ENCODE measurements at places on chromosomes 1 and 21.

GRCh38 chr1:222905151-222905550, 90.3 kb downstream of the DISP1 start:
- DNase-seq: no peak

- DNase-seq: no peak
Measured at GRCh38 chr1:236642763-236643162, 38.4 kb upstream of the HEATR1 start.

GRCh38 chr1:107795994-107796393, 169.0 kb downstream of the VAV3 start:
- no peak for DNase-seq

GRCh38 chr1:212685429-212685828, 14.2 kb downstream of the BATF3 start:
- peak; percentile 30 for DNase-seq

- DNase-seq: no peak
Measured at GRCh38 chr1:218869276-218869675, 304.4 kb upstream of the LYPLAL1 start.

DNA sequence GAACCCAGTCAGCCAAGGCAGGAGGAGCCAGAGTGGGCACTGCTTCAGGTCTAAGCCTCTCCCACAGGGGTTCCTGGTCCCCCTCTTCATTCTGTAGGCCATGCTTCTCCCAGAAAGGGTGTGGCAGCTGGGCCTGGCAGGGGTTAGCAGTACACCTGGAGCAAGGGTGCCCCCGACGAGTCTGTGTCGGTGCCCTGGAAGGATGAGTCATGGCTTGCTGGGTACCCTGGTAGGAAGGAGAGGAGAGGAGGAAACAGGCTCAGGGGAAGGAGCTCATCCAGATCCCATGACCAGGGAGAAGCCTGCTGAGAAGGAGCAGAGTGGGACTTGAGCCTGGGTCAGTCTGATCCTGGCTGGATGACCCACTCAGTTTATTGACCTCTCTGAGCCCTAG, 10.3 kb downstream of the KDF1 start:
- DNase-seq: no peak

DNA sequence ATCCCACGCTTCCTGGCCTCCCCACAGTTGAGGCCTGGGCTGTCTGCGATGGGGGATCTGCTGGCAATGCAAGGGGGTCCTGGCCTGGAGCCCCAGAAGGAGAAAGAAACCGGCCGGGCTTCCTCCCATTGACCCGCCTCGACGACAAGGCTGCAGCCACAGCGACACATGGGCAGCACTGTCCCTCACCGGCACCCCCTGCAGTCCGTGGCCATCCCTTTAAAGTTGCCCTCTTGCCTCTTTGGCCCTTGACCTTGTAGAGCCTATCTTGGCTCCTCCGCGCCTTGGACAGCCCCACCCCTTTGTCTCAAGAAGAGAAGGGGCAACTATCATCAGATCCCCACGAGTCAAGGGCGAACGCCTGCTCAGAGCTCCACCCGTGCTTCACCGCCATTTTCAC, 106.0 kb downstream of the CASZ1 start:
- DNase-seq: no peak

GRCh38 chr1:156281693-156282478, 739 bp downstream of the SMG5 start:
- DNase-seq: no peak

- peak; percentile 82 for DNase-seq
Measured at GRCh38 chr1:44786138-44786840, 1.7 kb downstream of the BEST4 start.

DNA sequence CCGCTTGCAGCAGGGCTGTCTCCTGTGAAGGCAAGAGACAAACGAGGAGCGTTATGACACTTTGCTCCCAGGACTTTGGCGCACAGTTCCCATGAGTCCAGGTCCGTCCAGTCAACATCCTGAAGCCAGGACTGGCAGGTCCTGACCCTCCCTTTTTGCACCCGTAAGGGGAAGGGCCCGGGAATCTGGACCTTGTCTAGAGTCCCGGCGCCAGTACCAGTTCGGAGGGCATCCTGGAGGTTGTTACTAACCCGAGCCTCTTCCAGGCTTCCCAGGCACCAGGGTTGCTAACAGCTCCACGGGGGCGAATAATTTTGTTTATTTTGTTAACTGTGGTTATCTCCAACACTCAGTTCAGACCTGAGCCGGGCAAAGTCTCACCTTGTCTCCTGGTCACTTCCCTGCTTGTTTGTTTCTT, 682 bp upstream of the RWDD3 start:
- peak; percentile 64 for DNase-seq

DNA sequence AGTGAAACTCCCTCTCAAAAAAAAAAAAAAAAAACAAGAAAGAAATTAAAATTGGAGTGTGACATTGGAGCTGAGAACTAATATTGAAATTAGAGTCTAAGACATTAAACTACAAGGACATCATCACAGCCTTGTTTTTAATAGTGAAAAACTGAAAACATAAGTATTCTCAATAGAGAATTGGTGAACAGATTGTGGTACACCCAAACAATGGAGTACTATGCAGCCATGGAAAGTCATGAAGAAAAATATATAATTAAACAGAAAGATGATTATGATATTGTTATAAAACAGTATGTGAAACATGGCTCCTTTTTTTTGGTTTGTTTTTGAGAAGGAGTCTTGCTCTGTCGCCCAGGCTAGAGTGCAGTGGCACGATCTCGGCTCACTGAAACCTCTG, 43.4 kb downstream of the NCMAP start:
- no peak for DNase-seq

DNA sequence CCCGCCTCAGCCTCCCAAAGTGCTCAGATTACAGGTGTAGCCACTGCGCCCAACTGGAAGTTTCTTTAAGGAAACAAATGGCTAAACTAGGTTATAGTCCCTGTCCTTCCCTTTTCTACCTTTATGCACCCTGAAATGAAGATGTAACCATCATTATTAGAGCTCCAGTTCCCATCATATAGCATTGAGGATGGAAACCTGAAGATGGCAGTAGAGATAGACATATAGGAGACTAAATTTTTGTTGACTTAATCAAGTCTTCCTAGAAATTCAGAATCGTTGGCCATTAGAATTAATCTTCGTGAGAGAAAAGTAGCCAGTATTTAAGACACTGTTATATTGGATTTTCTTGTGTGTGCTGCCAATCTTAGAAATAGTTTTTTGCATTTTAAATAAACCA, 1016.3 kb upstream of the NCAM2 start:
- no peak for DNase-seq

- no peak for DNase-seq
Measured at GRCh38 chr1:79592707-79593106, 586.2 kb upstream of the ADGRL4 start.

- DNase-seq: no peak
Measured at GRCh38 chr1:183889095-183889494, 84.2 kb downstream of the RGL1 start.

GRCh38 chr1:30295674-30296073, 427.7 kb downstream of the MATN1 start:
- DNase-seq: peak; percentile 11

DNA sequence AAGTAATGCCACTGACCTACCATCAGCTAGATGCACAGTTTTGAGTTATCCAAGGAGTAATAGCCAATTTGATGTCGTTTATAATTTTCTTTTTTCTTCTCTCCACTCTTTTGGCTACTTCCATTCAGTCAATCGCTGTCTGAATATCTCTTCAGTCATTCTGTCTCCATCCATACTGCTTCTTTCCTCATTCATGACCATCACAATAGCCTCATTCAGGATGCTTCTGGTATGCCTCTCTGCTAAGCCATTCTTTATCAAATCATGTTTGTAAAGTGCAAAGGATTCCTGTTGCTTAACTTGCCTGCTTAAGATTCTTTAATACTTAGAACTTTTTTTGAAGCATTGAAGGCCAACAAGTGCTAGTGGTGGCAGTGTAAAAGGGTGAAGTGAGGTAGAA, 20.2 kb downstream of the TYW3 start:
- no peak for DNase-seq

- no peak for DNase-seq
Measured at GRCh38 chr1:238306411-238306810, 415.7 kb upstream of the ZP4 start.

DNA sequence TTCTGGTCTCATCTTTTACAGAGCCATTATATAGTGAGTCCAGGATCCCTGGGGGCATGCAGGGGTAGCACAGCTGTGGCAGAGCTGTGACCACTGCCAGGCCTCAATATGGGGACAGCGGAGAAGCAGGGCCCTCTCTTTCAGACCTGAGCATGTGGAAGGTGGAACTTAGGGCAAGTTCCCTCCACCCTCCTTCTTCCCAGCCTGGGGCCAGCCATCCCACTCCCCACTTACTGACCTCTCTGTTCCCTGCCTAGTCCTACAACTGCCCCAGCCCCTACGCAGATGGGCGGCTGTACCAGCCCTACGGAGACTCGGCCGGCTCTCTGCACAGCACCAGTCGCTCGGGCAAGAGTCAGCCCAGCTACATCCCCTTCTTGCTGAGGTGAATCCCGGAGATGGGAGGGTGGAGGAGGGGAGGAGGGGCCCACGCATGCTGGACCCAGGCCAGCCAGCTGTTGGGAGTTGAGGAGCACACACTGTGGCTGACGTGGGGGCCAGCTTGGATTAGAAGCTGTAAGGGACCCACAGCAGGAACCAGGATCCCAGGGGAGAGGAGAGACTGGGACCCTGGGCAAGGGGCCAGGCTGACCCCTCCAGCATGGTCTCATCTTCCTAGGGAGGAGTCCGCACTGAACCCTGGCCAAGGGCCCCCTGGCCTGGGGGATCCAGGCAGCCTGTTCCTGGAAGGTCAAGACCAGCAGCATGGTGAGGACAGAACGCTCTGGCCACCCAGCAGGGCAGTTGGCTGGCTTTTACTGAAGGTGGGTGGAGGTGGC, 10.7 kb downstream of the PSRC1 start:
- DNase-seq: no peak

DNA sequence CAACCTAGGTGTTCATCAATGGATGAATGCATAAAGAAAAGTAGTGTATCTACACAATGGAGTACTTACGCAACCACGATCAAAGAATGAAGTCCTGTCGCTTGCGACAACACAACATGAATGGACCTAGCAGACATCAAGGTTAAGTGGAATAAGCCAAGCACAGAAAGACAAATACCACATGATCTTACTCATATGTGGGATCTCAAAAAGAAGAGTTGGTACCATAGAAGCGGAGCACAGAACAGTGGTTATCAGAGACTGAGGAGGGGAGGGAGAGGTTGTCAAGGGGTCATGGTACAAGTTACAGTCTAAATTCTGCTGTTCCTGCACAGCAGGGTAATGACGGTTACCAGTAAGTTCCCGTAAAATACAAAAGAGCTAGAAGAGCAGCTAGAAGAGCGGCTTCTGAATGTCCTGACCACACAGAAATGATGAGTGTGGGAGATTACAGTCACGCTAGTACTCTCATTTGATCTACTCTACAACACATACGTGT, 36.7 kb downstream of the NPHP4 start:
- DNase-seq: no peak

- no peak for DNase-seq
Measured at GRCh38 chr1:115069659-115070308, 19.5 kb downstream of the TSPAN2 start.

- DNase-seq: no peak
Measured at GRCh38 chr1:46642115-46642680, 25.6 kb upstream of the MOB3C start.

All from left forelimb (tissue), 1 donor.